Stimulated activated CD8-positive, alpha-beta memory T cell treated with anti-CD3 and anti-CD28 coated beads, Interleukin-12 subunit alpha, Interleukin-12 subunit beta, amount 100 ng/mL, for 4 hours (primary cell): ENCODE measurements at places on chromosomes 6 and 20.

- no peak for DNase-seq
Measured at GRCh38 chr6:85129881-85130280, 320.0 kb upstream of the NT5E start.

DNA sequence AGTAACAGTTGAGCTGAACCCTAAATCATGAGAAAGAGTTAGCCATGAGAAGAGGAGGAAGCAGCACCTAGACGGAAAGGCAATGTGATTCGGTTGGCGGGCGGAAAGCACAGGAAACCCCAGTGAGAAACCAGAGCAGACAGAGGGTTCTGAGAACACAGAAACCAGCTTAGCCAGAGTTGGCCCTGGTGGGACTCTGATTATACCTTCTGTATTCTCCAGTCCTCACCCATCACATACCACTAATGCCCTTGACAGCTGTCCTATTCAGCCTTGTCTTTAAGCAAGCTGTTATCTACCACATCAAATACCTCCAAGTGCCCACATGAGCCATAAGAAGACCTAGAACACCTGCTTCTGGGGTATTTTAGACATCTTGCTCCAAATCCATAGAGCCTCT lies 58.9 kb upstream of the LRRC1 start:
- no peak for DNase-seq

DNA sequence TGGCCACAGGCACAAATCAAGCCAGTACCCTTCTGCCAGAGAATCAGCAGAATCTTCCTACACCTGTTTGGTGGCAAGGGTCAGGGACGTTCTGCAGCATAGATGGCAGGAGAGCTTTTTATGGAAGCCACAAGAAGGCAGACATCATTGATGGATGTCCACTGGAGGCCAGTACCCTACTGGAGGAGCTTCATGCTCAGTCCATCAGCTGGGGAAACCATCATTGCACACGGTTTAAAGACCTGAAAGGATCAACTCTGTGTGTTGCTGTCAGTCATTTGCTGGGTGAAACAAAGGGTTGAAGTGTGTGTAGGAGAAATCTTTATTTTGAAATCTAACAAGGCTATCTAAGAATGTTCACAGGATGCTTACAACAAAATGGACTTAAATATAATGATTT lies 158.9 kb upstream of the SASH1 start:
- no peak for DNase-seq

GRCh38 chr6:36330366-36330765 lies 6.3 kb downstream of the BNIP5 start:
- DNase-seq = no peak

DNA sequence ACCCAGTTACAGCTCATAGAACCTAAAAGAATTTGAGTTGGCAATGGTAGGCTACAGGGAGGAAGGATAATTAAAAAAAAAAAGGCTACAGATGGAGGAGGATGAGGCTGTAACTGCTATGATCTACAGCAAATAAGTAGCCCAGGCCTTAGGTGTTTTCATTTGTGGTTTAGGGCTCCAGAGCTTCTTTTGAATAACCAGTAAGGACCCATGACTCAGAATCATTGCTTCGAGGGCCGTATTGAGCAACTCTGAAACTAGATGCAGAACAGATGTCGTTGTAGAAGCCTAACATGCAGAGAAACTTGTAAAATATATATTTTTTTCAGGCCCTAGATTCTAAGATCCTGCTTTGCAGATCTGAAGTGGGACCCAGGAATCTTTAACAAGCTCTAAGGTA lies 19.0 kb upstream of the ASIP start:
- no peak for DNase-seq

- DNase-seq = no peak
Measured at GRCh38 chr20:35885212-35885611, 69.1 kb downstream of the SCAND1 start.

- DNase-seq = no peak
Measured at GRCh38 chr6:1669996-1670395, 60.3 kb downstream of the FOXC1 start.

- no peak for DNase-seq
Measured at GRCh38 chr6:144653885-144654505, 368.9 kb downstream of the UTRN start.

GRCh38 chr20:24699321-24700165 lies 230.1 kb downstream of the SYNDIG1 start:
- DNase-seq = no peak

DNA sequence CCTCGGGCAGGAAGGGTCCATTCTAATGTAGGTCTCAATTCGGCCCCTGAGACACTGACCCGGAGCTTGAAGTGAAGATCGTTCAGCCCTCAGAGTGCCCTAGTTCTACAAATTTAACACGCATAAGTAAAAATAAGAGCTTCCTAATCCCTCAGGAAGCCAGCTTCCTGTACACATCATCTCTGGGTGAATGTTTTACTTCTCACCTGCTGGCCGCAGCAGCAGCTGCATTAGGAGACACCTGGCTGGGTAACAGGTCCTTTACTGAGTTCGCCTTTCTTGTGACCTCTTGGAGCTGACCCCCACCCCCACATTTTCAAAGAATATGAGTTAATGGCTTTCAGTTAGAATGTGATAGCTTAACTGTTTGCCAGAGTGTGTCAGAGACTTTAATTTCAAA lies 165.0 kb downstream of the SMOC2 start:
- no peak for DNase-seq

- no peak for DNase-seq
Measured at GRCh38 chr20:54372313-54372712, 103.1 kb upstream of the DOK5 start.

- no peak for DNase-seq
Measured at GRCh38 chr6:81933089-81933488, 180.6 kb upstream of the TENT5A start.
